ENCODE measurements at places on chromosomes 1 and 21.

GRCh38 chr1:195738966-195739650, 869.1 kb downstream of the KCNT2 start:
- no peaks in the 10 kb centered on the region for H3K4me1 ChIP-seq
- H3K27me3 ChIP-seq, result no peaks in the 10 kb centered on the region
- no peak overlapping the region for H3K4me3 ChIP-seq
- DNase-seq, result no peak
- H3K36me3 ChIP-seq, result no peaks in the 10 kb centered on the region

DNA sequence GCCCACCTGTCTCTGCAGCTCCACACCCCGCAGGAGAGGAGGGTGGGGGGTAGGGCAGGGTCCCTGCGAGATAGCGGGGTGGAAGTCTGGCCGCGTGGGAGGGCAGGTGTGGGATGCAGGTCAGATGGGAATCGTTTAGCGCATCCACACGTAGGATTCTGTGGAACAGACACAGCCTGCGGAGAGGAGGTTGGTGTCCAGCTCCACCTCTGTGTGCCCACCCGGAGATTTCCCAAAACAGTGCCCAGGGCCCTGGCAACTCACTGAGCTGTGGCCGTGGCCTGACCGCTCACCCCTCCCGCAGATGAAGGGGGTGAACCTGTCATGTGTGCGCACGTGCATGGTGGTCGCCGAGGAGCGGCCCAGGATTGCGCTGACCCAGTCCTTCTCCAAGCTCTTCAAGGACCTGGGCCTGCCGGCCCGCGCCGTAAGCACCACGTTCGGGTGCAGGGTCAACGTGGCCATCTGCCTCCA, 46.9 kb downstream of the S100B start:
- DNase-seq, result no peak
- H3K36me3 ChIP-seq, result peaks cover 13% of the 10 kb centered on the region
- no peak overlapping the region for H3K4me3 ChIP-seq
- H3K27ac ChIP-seq, result peak overlapping the region; percentile 95

DNA sequence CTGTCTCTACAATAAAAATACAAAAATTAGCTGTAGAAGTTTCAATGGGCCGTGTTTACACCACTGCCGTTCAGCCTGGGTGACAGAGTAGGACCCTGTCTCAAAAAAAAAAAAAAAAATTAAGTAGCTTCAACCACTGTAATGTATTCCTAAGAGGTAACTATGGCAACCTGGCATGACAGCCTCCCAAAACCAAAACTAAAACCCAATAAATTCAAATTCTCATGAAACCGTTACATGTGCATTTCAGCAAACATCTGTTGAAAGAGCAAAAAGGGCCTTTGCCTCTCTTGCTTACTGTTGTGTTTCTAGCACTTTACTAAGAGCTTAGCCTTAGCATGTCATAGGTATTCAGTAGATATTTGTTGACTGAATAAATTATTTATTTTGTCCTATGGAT, 33.5 kb downstream of the ODR4 start:
- H3K36me3 ChIP-seq, result peaks cover 23% of the 10 kb centered on the region
- DNase-seq, result no peak
- no peaks in the 10 kb centered on the region for H3K4me1 ChIP-seq

GRCh38 chr1:119674835-119675289, 26.8 kb upstream of the ZNF697 start:
- H3K4me3 ChIP-seq, result no peak overlapping the region
- peaks cover 5% of the 10 kb centered on the region for H3K4me1 ChIP-seq
- no peak for DNase-seq
- H3K27me3 ChIP-seq, result peaks cover 63% of the 10 kb centered on the region
- H3K36me3 ChIP-seq, result no peaks in the 10 kb centered on the region

DNA sequence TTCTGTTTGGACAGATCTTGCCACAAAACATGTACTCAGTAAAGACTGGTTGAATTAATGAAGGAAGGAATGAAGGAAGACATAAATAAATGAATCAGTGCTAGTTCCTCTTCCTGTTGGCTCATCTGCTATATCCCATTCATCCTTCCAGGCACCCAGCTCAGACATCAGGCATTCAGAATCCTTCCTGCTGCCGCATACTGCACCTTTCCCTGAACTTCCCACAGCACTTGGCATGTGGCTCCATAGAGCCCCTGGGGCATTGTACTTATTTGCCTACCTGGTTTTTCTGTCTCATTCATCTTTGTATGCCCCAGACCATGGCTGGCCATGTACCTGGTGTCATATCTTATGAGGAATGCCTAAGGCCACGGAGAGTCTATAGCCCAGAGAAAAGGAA, 34.4 kb upstream of the ZNF648 start:
- H3K4me3 ChIP-seq, result no peak overlapping the region
- H3K4me1 ChIP-seq, result no peaks in the 10 kb centered on the region
- H3K27ac ChIP-seq, result no peak overlapping the region

DNA sequence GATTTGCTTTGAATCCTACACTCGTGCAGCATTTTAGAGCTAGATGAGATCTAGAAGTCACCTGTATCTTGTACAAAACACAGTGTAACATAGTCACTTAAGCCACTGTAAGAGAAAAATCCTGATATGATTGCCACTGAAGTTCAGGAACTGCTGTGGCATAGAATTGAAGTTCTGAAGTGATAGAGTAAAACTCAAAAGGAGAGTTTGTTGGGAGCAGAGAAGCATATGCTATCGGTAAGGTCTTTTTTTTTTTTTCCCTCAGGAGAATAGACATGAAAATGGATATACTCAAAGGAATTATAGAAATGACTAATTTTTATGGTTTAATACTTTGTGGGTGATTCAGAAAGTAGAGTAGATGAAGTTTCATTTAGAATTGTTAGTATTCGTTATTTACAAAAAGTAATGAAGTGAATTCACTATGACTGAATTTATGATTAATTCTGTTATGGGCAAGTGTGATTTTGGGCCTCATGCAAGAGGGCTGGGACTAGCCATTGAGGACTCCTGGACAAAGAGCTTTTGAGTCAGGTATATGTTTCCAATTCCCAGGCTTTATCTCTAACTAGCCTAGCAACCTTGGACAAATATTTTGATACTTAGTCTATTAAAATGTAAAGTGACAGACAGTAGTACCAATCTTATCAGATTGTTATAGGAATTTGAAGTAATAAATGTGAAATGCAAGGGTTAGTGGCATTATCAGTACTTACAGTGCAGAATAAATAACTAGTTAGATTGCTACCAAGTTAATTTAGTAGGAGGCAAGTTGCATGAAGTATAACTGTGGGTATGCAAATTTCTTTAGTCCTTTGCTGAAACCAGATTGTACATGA, 3.1 kb downstream of the KCTD3 start:
- H3K4me3 ChIP-seq, result no peak overlapping the region
- no peaks in the 10 kb centered on the region for H3K36me3 ChIP-seq
- H3K4me1 ChIP-seq, result peaks cover 22% of the 10 kb centered on the region
- no peak overlapping the region for H3K27ac ChIP-seq
- DNase-seq, result no peak

DNA sequence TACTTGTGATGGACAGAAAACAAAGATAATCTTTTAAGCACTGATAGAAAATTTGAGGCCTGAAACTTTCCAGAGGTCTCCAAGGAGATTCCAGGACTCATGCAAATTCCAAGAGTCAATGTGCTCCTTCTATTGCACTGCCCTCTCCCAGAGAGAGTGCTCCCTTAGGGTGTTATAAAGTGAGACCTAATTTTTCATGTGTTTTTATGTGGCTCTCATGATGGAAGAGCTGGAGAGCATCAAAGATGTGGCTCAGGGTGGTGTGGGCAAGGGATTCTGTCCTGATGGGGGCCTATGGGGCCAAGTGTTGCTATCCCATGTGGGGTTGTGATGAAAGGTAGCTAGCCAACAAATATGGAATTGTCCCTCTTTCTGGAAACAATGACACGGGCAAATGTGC, 101.3 kb downstream of the PRRX1 start:
- no peak overlapping the region for H3K4me3 ChIP-seq
- no peak for DNase-seq
- H3K27me3 ChIP-seq, result peaks cover 24% of the 10 kb centered on the region
- H3K36me3 ChIP-seq, result no peaks in the 10 kb centered on the region

- H3K4me1 ChIP-seq, result peaks cover 82% of the 10 kb centered on the region
- H3K4me3 ChIP-seq, result peak overlapping the region; percentile 88
- no peak for DNase-seq
- peak overlapping the region; percentile 87 for H3K27ac ChIP-seq
Observed at GRCh38 chr1:160520582-160520981, 2.5 kb downstream of the SLAMF6 start.

DNA sequence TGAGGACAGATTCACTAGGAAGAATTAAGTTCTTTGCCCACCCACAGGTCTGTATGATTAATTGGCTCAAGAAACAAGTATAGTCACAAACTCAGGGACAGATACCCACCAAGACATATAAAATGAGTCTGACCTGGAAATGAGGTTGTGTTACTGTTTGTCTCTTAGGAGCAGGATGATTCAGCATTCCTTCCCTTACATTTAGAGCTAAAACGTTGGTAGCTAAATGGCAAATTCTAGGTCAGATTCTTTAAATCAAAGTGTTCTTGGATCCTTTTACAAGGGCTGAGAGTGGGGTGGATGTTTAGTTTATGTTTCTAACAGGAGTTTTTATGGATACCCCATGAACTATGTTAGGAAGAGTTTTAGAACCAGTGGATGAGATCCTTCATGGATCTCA, 4.7 kb downstream of the RIMKLA start:
- H3K36me3 ChIP-seq, result no peaks in the 10 kb centered on the region
- no peak for DNase-seq
- H3K4me1 ChIP-seq, result no peaks in the 10 kb centered on the region
- no peak overlapping the region for H3K27ac ChIP-seq
- H3K4me3 ChIP-seq, result no peak overlapping the region

GRCh38 chr1:96075704-96076455, 645.7 kb upstream of the PTBP2 start:
- no peak overlapping the region for H3K27ac ChIP-seq
- DNase-seq, result no peak
- no peaks in the 10 kb centered on the region for H3K4me1 ChIP-seq
- no peak overlapping the region for H3K4me3 ChIP-seq

DNA sequence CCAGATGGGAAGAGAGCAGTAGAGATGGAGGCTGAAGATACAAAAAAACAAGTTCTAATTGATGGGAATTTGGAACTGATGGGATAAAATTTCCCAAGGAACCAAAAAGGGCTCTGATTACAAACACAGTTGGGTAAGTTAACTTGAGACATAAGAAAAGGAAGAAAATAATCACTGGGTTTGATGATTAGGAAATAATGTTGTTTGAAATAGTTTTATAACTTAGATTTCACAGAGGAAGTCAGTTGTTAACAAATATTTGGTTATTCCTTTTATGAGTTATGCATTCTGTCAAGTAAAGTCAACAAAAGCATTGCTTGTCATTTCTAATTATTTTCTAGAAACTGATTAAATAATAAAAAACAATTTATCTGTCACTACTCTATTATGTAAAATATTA, 20.4 kb upstream of the SUCO start:
- DNase-seq, result no peak
- H3K4me1 ChIP-seq, result no peaks in the 10 kb centered on the region
- no peak overlapping the region for H3K4me3 ChIP-seq
- H3K27me3 ChIP-seq, result no peaks in the 10 kb centered on the region
- no peaks in the 10 kb centered on the region for H3K36me3 ChIP-seq

DNA sequence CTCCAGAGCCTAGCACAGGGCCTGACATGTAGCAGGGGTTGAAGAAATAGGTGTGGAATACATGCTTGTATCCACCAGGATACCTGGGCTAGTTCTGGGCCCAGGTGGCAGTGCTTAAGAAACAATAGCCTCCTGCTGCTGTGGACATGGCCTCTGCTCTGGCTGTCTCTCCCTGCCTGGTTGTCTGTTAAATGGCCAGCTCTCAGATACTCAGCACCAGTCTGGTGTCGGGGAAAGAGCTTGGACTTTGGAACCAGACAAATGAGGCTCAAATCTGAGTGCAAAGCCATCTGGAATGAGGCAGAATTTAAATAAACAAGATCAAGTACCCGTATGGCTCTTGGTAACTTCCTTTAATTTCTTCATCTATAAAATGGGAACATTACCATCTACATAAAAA, 31.5 kb downstream of the SESN2 start:
- no peaks in the 10 kb centered on the region for H3K36me3 ChIP-seq
- H3K27ac ChIP-seq, result peak overlapping the region; percentile 9
- H3K4me3 ChIP-seq, result no peak overlapping the region
- no peak for DNase-seq
- peaks cover 3% of the 10 kb centered on the region for H3K27me3 ChIP-seq
- H3K4me1 ChIP-seq, result no peaks in the 10 kb centered on the region

Measured in central memory CD8-positive, alpha-beta T cell (primary cell).